ENCODE measurements at places on chromosomes 5 and 9.

- no peak for DNase-seq
Measured at GRCh38 chr5:1111241-1111726, 579 bp downstream of the SLC12A7 start.

DNA sequence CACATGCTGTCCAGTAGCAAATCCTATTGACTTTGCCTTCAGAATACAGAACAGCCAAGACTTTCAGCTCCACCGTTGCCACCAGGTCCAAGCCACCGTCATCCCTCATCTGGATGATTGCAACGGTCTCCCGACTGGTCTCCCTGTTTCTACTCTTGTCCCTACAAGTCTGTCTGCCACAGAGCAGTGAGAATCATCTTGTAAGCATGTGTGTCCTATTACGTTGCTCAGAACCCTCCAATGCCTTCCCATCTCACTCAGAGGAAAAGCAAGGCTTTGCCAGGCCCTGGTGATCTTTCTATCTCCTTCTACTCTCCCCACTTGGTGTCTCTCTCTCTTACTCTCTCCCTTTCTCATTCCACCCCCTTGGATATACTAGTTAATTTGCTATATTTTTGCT lies 76.7 kb upstream of the GDNF start:
- peak; percentile 34 for DNase-seq

DNA sequence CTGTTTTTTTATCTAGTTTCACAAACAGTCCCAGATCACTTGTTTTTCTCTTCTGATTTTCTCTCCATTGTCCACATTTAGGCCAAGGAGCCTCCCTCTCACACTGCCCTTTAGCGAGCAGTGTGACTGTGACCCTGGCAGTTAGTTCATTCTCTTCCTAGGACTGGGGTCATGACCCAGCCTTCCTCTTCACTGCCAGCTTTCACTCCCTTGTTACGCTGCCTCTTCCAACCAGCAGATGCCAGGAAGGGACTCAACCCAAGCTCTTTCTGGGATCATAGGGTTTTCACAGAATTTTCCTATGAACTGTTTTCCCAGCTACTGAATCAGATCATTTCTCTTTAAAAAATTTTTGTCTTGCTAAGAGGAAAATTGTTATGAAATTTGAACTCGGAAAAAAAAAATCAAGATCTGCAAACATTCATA lies 70.9 kb downstream of the LMNB1 start:
- no peak for DNase-seq

- no peak for DNase-seq
Measured at GRCh38 chr9:131840751-131841702, 101.2 kb upstream of the RAPGEF1 start.

- DNase-seq, result no peak
Measured at GRCh38 chr9:106023455-106023854, 329.1 kb downstream of the TMEM38B start.
